NCI-H345 (cell line): ENCODE measurements at places on chromosomes 12 and 14.

DNA sequence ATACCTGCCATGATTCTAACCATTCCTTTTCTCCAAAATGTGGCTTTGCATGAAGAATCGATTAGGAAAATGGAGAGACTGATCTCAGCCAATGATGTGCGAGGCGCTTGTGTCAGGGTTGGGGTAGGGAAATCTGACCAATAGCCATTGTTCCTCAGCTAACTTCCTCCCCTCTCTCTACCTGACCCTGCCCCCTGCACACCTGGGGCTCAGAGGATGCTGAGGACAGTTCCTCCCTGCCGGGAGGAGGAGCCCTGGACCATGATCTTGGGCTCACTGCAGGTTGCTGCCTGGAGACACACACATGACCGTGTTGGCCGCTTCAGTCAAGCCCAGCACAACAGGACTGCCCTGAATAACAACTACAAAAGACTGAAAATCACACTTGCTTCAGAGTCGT is 119.8 kb upstream of the SFSWAP start:
- DNase-seq: no peak

DNA sequence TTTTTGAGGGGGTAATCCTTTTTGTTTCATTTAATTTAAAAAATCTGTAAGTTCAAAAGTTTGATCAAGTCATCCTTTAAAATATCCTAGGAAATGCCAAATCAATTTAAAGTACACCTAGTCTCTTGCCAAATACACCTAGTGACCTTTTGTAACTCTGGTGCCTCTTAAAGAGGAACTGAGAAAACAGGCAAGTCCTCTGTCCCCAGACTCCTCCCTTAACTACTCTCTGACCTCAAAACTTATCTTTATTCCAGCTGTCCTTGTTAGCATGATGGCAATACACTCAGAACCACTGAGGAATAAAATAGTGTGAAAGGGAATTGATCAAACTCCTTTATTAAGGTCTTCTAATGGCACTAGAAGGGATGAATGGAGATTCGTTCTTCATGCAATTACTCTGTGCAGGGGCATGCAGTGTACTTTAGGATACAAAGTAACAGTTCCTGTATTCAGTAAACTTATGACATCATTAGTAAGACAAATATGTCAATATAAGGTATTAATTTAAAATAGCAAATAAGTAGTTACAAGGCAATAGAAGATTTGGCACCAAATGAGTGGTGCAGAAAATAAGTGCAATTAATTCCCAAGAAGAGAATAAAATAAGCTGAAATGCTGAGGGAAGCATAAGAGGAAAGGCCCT is 3.3 kb downstream of the FAR2 start:
- DNase-seq: no peak

DNA sequence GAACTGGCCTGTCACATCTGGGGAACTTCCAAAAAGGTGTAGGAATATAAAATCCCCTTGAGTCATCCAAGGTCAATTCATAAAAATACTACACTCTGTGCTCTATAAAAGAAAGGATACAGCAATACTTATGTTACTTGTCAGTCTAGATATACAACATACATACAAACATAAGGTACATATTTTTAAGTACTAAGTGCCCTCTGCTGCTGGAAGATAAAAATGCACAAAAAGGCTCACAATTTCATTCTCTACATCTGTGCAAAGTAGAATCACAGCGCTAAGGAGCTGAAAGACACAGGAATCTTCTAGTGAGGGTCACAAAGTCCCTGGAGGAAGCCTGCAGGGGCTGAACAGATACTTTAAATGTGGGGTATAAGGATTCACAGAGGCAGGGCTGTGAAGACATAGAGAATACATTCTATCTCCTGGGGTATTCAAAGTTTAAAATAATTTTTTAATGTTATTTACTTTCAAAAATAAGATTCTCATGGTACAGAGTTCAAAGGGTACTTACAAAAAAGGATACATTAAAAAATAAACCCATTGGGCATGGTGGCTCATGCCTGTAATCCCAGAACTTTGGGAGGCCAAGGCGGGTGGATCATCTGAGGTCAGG is 10.2 kb upstream of the GOLGA5 start:
- peak; percentile 80 for DNase-seq

DNA sequence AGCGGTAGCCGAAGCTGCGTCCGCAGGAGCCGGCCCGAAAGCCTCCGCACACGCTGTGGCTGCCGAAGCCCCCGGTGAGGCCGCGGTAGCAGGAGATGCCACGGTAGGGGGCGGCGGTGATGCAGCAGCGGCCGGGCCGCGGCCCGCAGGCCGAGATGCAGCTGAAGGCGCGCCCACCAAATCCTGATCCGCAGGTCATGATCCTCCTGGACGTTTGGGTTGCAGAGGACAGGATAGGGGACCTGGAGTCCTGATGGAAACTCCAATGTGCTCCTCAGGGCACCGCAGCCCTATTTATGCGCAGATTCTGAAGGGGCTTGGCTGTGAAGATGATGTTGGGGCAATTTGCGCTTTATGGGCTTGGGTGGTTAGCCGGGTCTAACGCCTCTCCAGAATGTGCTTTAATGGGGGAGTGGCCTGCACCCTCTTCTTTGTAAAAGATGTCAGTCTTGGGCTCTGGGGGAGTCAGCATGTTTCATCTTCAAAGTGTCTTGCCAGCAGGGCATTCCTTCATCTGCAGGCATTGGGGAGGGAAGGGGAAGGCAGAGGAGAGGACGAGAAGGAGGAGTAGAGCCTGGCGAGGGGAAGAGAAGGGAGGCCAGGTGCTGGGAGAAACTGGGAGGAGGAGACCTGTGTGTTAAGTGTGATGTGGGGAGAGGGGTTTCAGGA is at the start of gene KRT81:
KRT81 (minus strand) TSS at position 268 of the 669 bp plus-strand sequence; CDS start at position 199, 69 bp downstream.
- no peak for DNase-seq

- DNase-seq: no peak
Measured at GRCh38 chr12:88782351-88782750, 202.1 kb upstream of the KITLG start.

DNA sequence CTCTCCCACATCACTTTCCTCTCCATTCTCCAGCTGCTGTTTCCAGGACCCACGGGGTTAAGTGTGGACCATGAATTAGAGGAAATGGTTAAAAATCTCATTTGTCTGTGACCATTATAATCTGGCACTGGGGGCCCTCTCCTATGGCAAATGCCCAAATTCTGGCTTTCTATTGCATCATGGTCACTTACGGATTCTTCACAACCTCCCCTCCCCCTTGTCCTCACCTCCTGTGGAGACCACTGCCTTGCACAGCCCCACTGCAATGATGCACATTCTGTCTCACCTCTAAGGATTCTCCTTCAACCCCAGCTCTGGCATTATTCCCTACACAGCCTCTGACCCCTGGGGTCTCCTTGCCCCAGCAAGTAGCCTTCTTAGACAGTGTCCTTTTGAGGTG is 18.9 kb downstream of the BCAT1 start:
- no peak for DNase-seq

DNA sequence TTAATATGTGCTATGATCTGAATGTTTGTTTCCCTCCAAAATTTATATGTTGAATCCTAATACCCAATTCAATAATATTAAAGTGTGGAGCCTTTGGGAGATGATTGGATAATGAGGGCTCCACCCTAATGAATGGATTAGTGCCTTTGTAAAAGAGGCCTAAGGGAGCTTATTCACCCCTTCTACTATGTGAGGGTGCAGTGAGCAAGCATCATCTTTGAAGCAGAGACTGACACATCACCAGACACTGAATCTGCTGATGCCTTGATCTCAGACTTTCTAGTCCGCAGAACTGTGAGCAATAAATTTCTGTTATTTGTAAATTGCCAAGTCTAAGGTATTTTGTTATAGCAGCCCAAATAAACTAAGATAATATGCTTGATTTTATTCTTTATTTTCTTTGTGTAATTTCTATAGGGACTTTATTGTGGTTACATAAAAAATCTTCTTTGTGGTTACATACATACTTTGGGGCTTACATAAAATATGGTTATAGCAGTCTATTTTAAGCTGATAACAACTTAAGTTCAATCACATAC is 131.1 kb upstream of the SLC38A2 start:
- DNase-seq: no peak

DNA sequence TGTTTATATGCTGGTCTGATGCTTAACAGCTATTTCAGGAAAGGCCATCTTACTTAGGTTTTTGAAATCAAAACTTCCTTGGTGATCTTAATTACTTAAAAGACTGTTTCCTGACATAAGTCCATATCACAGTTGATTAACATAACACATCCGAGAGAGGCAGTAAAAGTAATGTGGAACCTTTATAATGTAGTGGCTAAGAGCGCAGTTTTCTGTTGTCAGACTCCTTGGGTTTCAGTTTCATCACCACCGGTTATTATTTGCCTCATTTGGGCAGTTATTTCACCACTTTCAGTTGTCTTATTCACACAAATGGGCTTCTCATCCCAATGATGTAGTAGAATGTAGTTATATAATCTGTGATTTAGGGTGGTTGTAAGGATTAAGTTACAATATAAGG is 30.9 kb downstream of the TBC1D15 start:
- no peak for DNase-seq

GRCh38 chr14:52072266-52072780 is 3.5 kb upstream of the NID2 start:
- DNase-seq: no peak

GRCh38 chr14:70121521-70121920 is 67.2 kb downstream of the SLC8A3 start:
- no peak for DNase-seq

DNA sequence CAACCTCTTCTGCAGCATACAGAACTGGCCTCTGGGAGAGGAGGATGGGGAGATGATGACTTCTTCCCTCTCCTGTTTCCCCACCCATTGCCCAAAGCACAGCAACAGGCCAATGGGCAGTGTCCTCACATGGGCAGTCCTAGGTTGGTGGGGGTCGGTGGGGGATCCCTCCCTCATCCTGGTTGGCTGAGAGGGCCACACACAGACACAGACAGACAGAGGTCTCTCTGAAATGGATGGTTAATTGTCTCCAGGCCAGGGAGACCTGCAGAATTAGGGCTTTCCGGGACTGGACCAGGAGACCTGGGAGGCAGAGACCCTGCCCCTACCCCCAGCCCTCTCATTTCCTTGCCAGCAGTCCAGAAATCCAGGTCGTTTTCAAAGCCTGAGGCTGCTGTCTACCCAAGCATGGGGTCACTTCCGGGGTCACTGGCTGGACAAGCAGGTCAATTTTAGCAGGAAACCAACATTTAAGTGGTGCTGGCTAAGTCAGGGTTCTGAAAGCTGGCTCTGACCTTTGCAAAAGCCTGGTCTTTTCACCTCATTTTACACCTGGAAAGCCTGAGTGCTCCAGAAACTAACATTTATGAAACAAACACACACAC is 48.6 kb upstream of the TBX3 start:
- DNase-seq: no peak

- DNase-seq: no peak
Measured at GRCh38 chr12:5921966-5922899, 22.8 kb downstream of the ANO2 start.

- no peak for DNase-seq
Measured at GRCh38 chr12:101207086-101207780, 2.8 kb downstream of the SLC5A8 start.

DNA sequence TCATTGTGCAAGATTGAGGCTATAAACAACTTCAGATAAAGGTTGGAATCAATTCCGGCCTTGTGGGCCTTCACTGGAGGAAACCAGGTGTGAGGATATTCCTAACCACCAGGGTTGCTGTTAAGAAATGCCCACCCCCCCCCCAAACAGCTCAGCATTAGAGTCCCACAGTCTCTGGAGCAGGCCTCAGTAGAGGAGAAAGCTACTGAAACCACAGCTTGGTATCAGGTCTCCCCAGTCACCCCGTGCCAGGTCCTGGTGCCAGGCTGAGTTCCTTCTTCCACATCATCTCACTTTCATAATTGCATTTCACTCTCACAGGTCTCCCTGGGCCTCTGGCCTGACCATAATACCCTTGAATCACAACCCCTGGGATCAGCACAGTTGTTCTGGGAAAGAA is 12.5 kb downstream of the GALNT6 start:
- no peak for DNase-seq

DNA sequence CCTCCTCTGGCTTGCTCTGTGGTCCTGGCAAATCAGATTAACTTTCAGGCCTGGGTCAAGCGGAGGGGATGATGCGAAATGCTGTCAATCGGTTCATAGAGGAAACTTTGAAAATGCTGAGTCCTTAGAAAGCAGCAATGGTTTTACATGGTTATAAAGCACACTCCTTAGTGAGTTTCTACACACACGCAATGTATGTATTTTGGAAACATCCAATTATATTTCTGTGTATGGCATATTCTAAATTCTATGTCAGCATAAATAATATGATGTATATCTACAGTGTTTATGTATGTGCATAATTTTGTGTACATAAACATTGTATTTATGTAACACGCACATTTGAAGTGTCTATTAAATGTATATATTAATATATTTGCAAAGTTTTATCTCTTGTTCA is 118.0 kb upstream of the ARID2 start:
- DNase-seq: no peak

DNA sequence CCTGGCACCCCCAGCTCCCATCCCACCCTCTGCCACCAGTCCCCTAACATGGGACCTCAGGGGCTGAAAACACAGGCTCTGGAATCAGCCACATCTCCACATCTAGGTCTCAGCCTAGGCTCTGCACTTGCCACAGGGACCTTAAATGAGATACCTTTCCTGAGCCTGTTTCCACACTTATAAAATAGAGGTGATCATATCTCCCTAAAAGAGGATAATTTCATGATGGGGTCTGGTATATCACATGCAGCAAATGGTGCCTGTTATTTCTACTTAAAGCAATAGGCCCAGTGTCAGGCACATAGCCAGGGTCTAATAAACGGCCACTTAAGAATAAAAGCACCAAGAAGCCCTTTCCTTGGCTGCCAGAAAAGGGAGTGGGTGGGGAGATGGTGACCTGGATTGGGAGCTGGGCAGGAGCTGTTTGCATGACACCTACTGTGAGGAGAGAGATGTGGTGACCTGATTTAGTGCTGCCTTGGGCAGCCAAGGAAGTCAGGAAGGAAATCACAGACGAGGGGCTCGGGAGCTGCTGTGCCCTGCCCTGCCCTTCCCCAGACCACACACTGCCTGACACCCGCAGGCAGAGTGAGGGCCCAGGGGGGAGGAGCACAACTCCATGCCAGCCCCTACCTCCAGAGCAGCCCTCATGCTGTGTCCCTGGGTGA is 71.2 kb downstream of the IRF2BPL start:
- no peak for DNase-seq

- no peak for DNase-seq
Measured at GRCh38 chr12:38711054-38711453, 194.3 kb downstream of the CPNE8 start.

DNA sequence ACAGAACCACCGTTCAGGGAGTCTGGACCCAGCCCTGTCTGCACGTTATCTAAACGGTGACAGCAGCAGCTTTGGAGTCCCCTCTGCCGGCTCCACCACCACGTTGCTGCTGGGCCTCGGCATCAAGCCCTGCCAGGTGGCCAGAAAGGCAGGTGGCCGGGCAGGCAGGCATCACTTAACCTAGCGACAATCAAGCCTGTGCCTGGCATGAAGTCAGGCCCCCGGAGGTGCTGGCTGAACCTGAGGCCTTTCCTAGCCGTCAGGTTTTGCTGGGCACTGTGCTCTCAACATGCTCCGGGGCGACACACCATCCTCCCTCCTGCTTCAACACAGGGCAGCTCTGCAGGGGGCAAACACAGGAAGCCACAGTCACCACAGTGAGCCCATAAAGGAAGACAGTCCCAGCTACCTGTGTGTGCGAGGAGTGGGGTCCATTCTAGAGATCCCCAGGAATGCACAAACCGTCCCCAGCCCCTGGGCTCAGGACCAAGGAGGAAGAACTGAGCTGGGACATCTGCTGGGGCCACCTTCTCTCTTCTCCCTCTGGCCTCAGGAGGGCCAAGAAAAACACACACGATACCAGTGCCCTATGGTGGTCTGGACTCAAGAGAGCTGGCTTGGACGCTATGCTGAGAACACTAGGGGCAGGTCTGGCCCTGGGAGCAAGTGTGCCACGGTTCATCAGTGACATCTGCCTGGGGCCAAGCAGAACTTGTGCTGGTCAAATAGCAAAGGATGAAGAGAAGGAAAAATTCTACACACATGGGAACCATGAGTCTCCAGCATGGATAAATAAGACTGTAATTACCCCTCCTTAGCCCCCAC is 44.7 kb downstream of the CCDC88C start:
- DNase-seq: peak; percentile 72
